ENCODE measurements at places on chromosomes 11 and 22.

- no peak for DNase-seq
- H3K27ac ChIP-seq, result peak overlapping the region; percentile 65
- H3K4me1 ChIP-seq, result peaks cover 61% of the 10 kb centered on the region
- no peaks in the 10 kb centered on the region for H3K27me3 ChIP-seq
Observed at GRCh38 chr11:73314117-73314961, 6.3 kb downstream of the ARHGEF17 start.

- no peaks in the 10 kb centered on the region for H3K27me3 ChIP-seq
- H3K36me3 ChIP-seq, result no peaks in the 10 kb centered on the region
- no peak for DNase-seq
- H3K27ac ChIP-seq, result peak overlapping the region; percentile 93
- H3K4me1 ChIP-seq, result peaks cover 4% of the 10 kb centered on the region
- peak overlapping the region; percentile 58 for H3K4me3 ChIP-seq
Observed at GRCh38 chr11:59144096-59144495, 1.4 kb downstream of the FAM111A start.

DNA sequence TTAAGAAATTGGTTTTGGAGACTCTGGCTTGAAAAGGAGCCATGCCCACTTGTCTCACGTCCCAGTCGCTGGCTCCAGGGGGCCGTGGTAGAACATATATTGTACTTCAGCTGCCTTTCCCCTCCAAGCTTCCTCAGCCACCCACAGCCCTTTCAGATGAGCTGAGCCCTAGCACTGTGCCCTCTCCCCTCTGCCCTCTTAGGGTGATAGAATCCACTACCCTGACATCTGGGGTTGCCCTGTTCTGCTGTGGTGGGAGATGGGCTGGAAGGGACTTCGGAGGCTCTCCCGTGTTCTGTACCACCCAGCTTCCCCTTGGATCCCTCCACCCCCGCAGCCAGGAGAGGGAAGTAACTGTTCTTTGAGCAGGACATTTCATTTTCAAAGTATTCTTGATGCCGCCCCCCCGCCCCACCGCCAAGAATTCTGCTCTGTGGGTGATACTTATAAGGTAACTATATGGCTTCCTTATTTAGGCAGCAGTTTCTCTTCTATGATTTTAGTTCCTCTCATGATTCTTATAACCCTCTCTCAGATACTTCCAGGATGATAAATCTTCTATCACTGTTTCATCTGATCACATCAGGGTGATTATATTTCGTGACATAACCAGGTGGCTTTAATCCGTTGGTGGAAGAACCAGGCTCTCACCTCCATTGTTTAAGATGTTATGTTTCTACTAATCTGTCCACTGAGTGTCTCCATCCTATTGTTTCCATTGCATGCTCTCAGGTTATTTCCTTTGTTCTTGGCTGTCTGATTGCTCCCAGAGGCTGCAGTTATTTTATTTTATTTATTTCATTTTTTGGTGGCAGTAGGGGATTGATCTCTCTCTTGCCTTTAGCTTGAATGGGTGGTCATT, 24.1 kb downstream of the ZBTB16 start:
- no peak overlapping the region for H3K4me3 ChIP-seq
- no peak for DNase-seq
- peaks cover 30% of the 10 kb centered on the region for H3K4me1 ChIP-seq
- no peaks in the 10 kb centered on the region for H3K36me3 ChIP-seq
- H3K27me3 ChIP-seq, result no peaks in the 10 kb centered on the region

DNA sequence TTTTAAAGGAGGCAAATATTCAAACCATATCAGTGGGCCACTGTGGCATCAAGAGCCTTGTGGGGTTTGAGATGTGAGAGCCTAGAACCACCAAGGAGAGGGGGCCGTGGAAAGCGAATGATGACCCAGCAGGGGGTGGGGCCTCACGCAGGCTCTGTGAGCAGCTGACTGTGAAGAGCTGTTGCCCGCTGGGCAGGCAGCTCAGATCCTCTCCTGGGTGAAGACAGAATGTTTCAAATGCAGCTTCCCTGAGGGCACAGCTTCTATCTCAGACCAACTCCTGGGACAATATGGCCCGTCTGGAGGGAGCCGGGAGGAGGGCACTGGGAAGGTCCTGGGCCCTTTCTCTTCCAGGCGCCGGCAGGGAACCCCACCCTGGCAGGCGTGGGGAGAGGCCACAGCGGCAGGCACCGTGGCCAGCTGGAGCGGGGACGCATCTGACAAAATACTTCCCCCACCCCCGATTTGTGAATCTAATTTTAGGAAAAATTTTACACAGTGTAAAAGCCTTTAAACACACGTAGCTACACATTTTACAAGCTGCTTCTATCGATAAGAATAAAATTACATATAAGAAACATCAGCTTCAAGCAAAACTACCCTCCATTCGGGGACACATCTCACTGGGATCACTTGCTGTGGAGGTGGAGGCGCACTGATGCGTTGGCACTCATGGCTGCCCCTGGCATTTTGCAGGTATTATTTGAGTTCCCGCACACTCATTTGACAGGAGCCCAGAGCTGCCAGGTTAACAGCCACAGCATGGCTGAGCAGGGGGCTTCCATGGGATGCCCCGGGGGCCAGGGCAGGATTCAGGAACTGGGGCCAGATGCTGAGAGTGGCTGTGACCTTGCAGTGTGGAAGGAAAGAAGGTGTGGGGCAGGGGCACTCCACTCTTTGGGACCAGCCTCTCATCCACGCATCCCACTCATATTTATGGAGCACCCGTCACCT, 40.3 kb downstream of the PARVG start:
- no peak for DNase-seq
- no peaks in the 10 kb centered on the region for H3K4me1 ChIP-seq
- H3K27me3 ChIP-seq, result no peaks in the 10 kb centered on the region
- H3K4me3 ChIP-seq, result no peak overlapping the region
- H3K36me3 ChIP-seq, result no peaks in the 10 kb centered on the region
- H3K27ac ChIP-seq, result no peak overlapping the region

GRCh38 chr11:92362989-92363388, 138.4 kb downstream of the FAT3 start:
- no peaks in the 10 kb centered on the region for H3K27me3 ChIP-seq
- no peaks in the 10 kb centered on the region for H3K36me3 ChIP-seq
- no peaks in the 10 kb centered on the region for H3K4me1 ChIP-seq
- H3K27ac ChIP-seq, result no peak overlapping the region
